ENCODE measurements at places on chromosomes 3 and 15.

- no peak for DNase-seq
These were observed 21.0 kb upstream of the POLR2M start for GRCh38 chr15:57685306-57686095.

DNA sequence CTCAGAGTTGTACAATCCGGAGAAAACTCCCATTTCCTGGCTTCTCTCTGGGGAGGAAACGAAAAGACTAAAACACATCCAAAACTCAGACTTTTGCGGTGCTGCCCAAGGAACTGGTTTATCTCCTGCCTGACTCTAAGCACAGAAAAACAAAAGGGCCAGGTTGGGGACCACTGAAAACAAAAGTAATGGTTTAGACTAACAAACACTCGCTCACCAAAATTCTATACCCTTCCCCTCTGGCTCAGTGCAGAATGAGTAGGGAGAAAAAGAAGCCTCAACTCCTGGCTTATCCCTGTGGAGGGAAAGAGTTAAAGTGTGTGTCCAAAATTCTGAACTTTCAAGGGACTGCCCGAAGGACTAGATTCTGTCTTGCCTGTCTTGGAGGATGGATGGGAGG lies 173.6 kb downstream of the FGF12 start:
- DNase-seq: no peak

- DNase-seq: no peak
These were observed 67.6 kb downstream of the PYDC2 start for GRCh38 chr3:191528589-191528988.

GRCh38 chr3:51242939-51243338 lies 142.2 kb upstream of the MANF start:
- no peak for DNase-seq

DNA sequence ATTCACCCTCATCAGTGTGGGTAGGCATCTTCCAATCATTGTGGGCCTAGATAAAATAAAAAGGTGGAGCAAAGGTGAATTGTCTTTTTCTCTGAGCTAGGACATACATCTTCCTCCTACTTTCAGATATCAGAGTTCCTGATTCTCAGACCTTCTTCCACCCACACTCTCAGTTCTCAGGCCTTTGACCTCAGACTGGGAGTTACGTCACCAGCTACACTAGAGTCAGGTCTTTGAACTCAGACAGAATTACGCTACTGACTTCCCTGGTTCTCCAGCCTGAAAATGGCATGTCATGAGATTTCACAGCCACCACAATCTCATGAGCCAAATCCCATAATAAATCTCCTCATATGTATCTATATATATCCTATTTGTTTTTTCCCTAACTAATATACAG lies 39.0 kb downstream of the STRIT1 start:
- DNase-seq: no peak

DNA sequence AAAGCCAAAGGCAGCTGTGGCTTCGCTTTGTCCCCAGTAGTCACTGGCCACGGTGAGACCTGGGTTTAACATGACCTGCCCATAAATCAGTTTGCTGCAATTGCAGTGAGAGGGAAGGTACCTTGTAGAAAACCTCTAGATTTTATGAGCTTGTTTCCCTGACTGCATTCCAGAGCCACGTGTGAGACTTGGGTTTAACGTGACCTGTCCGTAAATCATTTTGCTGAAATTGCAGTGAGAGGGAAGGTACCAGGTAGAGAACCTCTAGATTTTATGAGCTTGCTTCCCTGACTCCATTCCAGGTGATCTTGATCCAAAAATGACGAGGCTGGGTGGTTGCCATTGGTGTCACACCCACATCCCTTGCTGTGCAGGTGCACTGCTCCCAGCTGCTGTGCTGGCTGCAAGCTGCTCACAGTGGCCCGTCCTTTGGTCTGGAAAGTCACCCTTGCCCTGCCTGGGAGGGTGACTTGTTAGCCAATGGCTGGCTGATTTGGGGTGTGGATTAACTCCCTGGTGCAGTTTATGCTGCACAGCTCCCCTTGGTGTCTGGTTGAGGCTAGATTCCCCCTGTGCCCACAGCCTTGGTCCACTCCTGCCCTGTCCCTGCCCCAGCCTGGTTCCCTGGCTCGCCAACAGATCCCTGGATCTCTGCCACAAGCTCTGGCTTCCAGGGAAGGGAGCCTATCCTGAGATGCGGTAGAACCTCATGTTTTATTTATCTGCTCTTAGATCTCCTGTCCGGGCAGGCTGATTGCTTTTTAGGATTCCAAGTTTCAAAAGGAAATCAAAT lies 192.7 kb upstream of the CTDSPL start:
- DNase-seq: no peak

DNA sequence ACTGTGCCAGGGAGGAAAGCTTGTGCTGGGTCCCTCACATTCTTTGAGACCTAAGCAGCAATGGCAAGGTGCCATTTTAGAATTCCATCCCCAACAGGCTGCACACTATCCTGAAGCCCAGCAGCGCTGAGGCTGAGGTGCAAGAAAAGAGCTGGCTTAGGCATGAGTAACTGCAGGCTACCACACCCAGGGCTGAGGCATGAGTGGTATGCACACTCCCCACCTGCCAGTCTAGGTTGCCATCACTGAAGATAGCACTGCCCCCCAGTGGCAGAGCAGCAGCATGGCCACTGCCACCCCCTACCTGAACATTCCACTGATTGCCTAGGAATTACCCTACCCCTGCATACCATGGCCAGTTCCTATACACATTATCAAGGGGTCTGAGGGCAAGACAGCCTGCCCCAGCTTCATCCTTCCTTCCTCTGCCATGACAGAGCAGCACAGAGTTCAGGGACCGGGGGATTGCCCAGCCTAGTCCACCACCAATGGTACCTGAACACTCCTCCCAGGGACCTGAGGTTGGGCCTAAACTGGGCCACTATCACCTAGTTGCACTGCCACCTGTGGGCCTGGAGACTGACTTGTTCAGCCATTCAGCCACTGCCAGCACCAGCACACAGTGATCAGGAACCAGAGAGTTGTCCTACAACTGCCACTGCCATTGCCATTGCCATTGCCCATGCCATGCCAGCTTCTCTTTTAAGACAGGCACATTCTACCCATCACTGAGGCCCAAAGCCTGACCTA lies 129.8 kb downstream of the SATB1 start:
- DNase-seq: peak; percentile 5

GRCh38 chr3:141392897-141393734 lies 24.8 kb downstream of the ZBTB38 start:
- no peak for DNase-seq

- DNase-seq: no peak
These were observed 963.2 kb downstream of the ROBO2 start for GRCh38 chr3:78003090-78003489.

DNA sequence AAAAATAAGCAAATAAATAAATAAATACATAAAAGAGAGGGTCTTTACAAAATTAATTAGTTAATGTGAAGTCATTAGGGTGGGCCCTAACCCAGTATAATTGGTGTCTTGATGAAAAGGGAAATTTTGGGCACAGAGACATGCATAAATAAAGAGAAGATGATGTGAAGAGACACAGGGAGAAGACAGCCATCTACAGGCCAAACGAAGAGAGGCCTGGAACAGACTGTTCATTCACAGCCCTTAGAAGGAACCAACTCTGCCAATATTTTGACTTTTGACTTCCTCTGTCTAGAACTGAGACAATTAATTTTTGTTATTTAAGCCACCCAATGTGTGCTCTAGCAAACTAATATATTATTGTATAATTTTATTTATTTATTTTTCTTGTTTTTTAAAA lies 29.6 kb upstream of the SELENOK start:
- DNase-seq: peak; percentile 26

DNA sequence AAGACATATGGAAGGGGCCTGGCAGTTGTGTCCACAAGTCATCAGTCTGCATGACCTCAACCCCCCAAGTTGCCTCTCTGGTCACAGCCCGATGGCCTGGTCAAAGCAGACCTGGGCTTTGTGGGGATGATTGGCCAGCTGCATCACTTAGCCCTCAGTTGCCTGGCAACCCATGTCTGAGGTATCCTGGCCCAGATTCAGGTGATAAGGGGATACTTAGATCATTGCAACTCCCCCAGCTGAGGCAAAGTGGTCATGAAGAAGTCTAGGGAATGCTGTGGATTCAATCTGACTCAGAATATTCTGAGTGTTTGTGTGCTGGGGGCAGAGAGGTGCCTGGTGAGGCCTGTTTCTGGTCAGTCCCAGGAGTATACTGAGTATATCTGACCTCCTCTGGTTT lies 5.0 kb downstream of the GPR156 start:
- no peak for DNase-seq

DNA sequence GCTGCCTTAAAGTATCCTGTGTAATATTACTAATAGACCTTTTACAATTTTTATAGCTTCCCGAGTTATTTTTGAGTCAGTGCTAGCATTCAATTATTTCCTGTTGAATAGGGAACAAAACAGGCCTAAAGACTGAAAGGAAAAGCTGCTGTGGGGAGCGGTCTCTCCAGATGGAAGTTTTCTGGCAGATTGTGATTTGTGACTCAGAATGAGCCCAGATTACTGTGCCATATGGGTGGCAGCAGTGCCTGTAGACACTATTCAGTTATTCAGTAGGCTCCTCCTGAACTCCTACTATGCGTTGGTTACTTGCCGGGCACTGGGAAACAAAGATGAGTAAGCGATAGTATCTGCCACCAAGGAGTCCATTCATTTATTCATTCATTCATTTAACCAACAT lies 211.8 kb downstream of the CHST2 start:
- DNase-seq: no peak

DNA sequence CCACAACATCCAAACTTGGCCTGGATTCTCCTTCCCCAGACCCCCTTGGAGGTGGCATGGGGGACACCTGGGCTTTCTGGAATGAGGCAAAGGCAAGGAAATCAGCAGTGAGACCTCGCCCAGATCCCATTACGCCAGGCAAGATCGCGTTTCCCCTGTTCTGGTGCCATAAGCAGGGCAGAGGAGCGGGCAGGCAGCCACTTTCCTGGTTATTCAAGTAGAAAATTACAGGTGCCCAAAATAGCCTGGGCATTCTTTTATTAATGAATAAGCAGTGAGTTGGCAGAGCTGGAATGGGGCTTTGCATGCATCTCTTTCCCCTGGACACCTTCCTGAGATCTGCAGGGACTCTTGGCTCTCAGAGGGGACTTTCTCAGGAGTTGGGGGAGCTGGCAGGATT lies 31.5 kb upstream of the FAM107A start:
- DNase-seq: no peak

GRCh38 chr15:28114721-28115622 lies 15.9 kb upstream of the OCA2 start:
- DNase-seq: no peak

GRCh38 chr3:132317229-132317948 lies at the start of gene ACP3:
ACP3 (plus strand) TSS chr3:132317407; CDS start chr3:132317457, 50 bp downstream.
- no peak for DNase-seq

GRCh38 chr3:86937306-86937791 lies 53.6 kb downstream of the VGLL3 start:
- DNase-seq: no peak

DNA sequence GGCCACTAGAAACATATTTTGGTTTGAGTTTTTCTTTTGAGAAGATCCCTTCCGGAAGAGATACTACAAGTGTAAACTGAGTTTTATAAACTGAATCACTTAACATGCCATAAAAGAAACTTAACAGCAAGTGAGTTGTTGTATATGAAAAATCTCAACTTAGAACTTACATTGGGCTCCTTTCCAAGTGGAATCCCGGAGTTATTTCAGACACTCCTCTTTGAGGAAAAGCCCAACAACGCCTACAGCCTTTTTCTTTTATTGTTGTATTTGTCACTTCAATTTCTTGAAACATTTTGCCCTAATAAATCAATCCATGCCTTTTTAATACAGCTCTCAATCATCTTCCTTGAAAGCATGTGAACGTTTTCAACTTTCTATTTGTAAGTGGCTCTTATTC lies 137.3 kb downstream of the FEZF2 start:
- no peak for DNase-seq

DNA sequence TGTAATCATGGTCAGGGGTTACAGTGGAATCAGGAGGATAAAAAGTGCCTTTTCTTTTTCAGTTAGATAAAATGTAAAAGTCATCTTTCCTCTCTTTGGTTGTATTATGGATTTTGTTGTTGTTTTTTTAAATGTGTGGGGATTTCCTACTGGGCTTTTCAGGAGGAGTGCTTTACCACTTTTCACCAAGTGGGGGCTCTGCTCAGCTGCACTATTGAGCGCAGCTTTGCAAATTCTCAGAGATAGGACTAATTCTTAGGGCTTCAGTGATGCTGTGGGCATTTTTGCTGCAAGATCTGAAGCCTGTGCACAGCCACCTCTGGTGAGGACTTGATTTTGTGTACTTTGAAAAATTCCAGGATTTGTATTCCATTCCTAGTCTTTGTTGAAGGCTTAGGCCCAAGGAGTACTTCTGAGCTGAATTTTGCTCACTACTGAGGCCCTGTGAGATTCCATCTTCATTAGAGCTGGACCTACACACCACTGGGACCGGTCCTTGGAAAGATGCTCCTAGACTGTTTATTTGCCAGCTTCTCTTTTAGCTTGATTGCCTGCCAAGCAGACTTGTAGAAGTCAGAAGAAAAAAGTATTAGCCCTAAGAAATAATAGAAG lies 7.5 kb downstream of the GNB5 start:
- peak; percentile 4 for DNase-seq

GRCh38 chr3:37918627-37919026 lies 56.9 kb downstream of the CTDSPL start:
- no peak for DNase-seq

DNA sequence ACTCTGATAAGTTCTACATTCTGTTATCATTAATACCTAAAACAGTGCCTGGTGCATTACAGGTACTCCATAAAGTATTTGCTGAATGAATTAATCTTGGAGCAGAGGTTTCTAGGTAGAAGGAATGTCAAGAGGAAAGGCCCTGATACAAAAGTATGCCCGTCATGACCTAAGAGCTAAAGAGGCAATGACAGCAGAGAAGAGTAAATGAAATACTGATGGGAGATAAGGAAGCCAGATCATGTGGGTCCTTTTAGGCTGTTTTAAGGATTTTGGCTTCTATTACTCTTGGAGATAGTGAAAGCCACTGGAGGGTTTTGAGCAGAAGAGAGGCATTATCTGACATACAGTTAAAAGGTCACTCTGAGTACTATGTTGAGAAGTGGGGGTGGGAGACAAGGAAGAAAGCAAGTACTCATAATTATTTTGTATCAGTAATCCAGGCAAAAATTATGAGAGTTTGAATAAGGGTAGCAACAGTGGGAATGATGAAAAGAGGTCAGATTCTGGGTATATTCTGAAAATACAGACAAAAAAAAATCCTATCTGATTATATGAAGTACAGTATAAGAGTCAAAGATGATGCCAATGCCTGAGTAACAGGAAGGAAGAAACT lies 48.3 kb downstream of the DENND4A start:
- DNase-seq: no peak

- DNase-seq: no peak
These were observed 27.6 kb upstream of the CXCR6 start for GRCh38 chr3:45915518-45916231.

GRCh38 chr3:142088522-142088921 lies 60.8 kb downstream of the TFDP2 start:
- DNase-seq: no peak

DNA sequence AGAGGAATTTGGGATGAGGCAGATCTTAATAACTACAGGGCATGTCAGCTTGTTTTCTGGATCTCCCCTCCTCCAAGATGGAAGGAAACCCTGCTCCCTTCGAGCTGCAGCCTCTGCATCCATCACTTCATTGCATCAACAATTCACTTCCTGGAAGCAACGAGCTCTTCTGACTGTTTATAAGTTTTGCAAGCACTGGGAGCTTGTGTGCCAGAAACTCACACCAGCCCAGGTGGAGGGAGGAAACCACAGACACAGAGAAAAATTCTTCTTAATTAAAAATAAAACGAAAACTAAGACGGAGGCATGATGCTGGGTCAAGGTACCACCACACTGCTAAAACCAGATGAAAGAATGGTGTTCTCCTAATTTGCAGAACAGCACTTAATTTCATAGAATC lies 10.6 kb downstream of the LRIG1 start:
- no peak for DNase-seq

All from hematopoietic multipotent progenitor cell treated with erythropoietin and hydrocortisone succinate and interleukin-3 and kit ligand, for 15 days (in vitro differentiated cells).